ENCODE measurements at places on chromosomes 4 and X. TPM values are rescaled to one million over a fixed set of nuclear protein-coding genes. Genes with fewer than 3 reads are reported as not detected.

Gene CLTRN
- 2.5 TPM for polyA plus RNA-seq

DNA sequence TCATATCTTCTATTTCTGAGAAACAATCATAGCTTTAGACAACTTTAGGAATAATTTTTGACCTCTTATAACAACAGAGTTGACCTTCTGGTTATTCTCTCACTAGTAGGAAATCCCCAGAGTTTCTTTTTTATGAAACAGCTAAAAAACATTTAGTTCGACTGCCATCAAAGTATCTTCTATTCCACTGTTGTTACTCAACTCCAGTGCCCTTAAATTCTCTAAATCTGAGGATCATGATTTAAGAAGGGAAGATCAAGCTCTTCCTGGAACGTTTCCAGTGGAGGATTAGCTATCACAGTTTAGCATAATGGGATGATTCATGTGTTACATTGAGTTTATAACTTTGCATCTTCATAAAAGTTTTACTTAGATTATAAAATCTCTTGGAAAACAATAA is 134.9 kb upstream of the VEGFC start:
- no peaks in the 10 kb centered on the region for H3K27me3 ChIP-seq
- no peaks in the 10 kb centered on the region for H3K36me3 ChIP-seq
- H3K4me1 ChIP-seq: no peaks in the 10 kb centered on the region
- H3K4me3 ChIP-seq: no peak overlapping the region
- H3K27ac ChIP-seq: no peak overlapping the region

DNA sequence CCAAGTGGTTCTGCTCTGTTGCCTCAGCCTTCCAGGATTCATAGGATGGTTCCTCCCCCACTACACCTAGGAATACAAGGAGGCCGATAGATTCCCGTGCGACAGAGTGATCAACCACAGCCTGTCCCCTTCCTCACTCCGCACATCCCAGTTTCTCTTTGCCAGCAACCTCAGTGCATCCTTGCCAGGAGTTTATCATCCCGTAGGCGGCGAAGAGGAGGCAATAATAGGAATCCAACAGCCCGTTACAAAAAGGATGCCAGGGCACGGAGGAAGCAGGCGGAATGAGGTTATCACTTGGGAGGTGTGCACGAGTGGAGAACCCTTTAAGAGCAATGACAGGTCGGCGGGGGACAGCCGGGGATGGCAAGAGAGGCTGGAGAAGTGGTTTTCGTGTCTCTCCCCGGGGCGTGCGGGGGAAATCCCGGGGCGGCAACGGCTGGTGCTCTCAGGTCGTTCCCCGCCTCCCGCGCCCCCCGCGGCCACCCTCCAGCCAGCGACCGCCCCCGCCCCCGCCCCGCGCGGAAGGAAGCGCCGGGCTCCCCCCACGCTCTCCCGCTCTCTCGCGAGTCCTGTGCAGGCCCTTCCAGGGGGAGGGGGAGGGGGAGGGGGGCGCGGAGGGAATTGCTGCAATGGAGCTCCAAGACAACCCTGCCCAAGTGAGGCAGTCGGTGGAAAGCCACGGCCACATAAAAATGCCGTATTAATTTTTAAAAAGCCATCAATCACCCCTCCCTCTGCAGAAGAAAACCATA is 1.6 kb downstream of the PPP3CA start:
- H3K4me3 ChIP-seq: peak overlapping the region; percentile 75
- peak overlapping the region; percentile 96 for H3K27ac ChIP-seq
- DNase-seq: peak; percentile 87
- no peaks in the 10 kb centered on the region for H3K27me3 ChIP-seq
- H3K4me1 ChIP-seq: peaks cover 30% of the 10 kb centered on the region
- H3K36me3 ChIP-seq: no peaks in the 10 kb centered on the region

DNA sequence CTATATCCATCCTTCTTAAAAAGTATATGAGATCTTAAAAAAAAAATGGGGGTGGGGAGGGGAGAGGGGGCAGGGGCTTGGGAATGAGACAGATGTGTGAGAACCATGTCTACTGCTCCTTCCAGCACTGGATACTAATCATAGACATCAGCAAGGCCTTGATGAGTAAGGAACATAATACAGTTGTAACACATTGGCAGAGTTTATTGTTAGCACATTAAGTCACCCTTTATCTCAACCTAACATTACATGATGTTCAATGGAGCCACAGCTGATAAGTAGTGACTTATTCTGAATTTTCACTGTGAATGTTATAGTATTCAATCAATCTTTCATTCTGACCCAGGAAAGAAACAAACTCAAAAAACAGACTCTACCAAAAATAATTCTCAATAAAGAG is 47.3 kb upstream of the KCNE5 start:
- H3K27ac ChIP-seq: no peak overlapping the region
- no peaks in the 10 kb centered on the region for H3K27me3 ChIP-seq
- no peak for DNase-seq

- no peak for DNase-seq
- H3K4me1 ChIP-seq: no peaks in the 10 kb centered on the region
- H3K27me3 ChIP-seq: no peaks in the 10 kb centered on the region
- no peak overlapping the region for H3K27ac ChIP-seq
- no peaks in the 10 kb centered on the region for H3K36me3 ChIP-seq
Observed at GRCh38 chrX:133473451-133473850, 58.2 kb upstream of the GPC4 start.

Gene ADAM29
- polyA plus RNA-seq: 0.11 TPM

- no peak for DNase-seq
- no peaks in the 10 kb centered on the region for H3K36me3 ChIP-seq
- peaks cover 60% of the 10 kb centered on the region for H3K4me1 ChIP-seq
- H3K27ac ChIP-seq: no peak overlapping the region
- H3K4me3 ChIP-seq: no peak overlapping the region
- H3K27me3 ChIP-seq: no peaks in the 10 kb centered on the region
Observed at GRCh38 chr4:40546969-40547788, 82.5 kb downstream of the RBM47 start.

Gene SFRP2
- polyA plus RNA-seq: 6.2 TPM

Gene CENPVL2
- polyA plus RNA-seq: not detected

DNA sequence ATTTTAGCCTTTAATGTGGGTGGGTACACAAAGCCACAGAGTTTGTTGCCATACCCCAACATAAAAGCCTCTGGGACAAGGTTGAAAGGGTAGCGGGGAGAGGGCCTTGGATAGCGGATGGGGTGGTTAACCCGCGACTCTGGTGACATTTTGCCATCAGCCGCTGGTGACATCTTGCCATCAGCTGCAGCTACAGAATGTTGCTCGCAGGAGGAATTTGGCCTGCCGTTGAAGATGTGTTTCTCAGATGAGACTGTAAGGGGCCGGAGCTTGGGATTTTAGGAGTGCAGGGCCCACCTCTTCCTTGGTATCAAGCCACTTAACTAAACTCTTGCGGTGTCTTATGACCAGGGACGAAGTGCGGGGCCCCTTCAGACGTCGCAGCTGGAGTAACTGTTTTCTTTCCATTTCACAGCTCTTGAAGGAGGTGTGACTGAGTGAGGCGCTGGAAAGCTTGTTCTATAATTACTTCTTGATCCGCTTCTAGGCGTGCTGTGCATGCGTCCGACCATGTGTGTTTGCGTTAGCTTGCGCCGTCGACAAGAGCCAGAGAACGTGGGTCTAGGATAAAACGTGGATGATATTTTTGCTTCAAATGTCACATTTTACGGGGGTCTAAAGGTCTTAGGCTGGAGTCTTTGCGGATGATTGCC is 820 bp upstream of the RASL11B start:
- H3K27ac ChIP-seq: no peak overlapping the region
- H3K27me3 ChIP-seq: peaks cover 34% of the 10 kb centered on the region
- H3K36me3 ChIP-seq: no peaks in the 10 kb centered on the region
- peak overlapping the region; percentile 50 for H3K4me3 ChIP-seq
- H3K4me1 ChIP-seq: peaks cover 19% of the 10 kb centered on the region
- DNase-seq: no peak

Gene ENPEP
- 44.7 TPM for polyA plus RNA-seq

GRCh38 chr4:106809076-106809475 is 227.0 kb downstream of the DKK2 start:
- DNase-seq: no peak
- no peaks in the 10 kb centered on the region for H3K4me1 ChIP-seq
- H3K27ac ChIP-seq: no peak overlapping the region
- H3K27me3 ChIP-seq: peaks cover 9% of the 10 kb centered on the region
- H3K4me3 ChIP-seq: no peak overlapping the region
- no peaks in the 10 kb centered on the region for H3K36me3 ChIP-seq

- H3K27ac ChIP-seq: no peak overlapping the region
- no peaks in the 10 kb centered on the region for H3K27me3 ChIP-seq
- H3K4me3 ChIP-seq: no peak overlapping the region
- no peaks in the 10 kb centered on the region for H3K4me1 ChIP-seq
Observed at GRCh38 chr4:45062935-45063545, 336.7 kb upstream of the GNPDA2 start.

DNA sequence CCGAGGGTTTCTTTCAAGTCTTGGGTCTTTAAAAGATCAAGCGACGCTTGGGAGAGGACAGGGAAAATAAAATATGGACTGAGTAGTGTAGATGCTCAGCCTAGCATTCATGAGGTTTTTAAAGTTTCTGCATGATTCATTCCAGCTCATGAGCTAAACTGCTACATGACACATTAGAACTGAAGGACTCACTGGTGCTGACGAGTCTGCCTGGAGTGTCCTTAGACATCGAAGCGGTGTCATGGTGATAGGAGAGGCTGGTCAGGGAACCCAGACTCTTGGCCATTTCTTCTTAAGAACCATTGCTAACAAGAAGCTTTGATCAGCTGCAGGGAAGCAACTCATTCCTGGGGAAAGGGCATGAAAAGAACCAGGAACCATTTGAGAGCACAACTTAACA is 158.6 kb downstream of the TRIML1 start:
- H3K4me1 ChIP-seq: no peaks in the 10 kb centered on the region
- H3K36me3 ChIP-seq: no peaks in the 10 kb centered on the region
- no peaks in the 10 kb centered on the region for H3K27me3 ChIP-seq
- no peak for DNase-seq

DNA sequence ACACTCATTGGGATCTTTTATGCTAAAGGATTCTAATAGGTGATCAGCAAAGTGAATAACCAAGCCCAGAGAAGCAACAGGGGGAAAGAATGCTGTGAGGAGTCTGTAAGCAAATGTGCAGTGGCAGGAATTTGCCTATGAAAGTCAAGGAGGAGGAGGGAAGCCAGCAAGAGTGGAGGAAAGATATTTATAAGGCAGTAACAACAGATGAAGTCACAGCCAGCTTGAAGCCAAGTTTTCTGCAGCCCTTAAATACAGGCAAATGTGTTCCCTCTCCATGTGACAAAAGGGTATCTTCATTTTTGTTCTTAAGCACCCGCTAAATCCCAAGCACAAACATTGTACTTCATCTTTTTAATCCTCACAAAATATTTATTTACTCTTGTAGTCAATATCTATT is 275.0 kb upstream of the CLNK start:
- DNase-seq: no peak
- no peaks in the 10 kb centered on the region for H3K36me3 ChIP-seq
- no peak overlapping the region for H3K4me3 ChIP-seq
- H3K27me3 ChIP-seq: no peaks in the 10 kb centered on the region

DNA sequence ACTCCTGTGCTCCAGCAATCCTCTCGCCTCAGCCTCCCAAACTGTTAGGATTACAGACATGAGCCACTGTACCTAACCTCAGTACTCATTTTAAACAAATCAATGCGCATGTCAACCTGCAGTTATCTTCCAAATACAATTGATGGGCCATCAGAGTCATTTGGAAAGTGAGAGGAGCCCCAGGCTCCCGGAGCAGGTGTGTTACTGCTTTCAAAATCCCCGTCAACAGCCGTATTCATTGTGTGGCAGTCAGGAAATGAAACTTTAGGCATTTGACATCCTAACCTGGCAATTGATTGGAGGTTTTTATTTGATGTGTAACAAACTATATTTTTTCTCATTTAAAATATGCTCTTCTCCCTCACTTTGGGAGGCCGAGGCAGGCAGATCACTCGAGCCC is 623.6 kb upstream of the TENM3 start:
- no peaks in the 10 kb centered on the region for H3K27me3 ChIP-seq
- H3K4me3 ChIP-seq: no peak overlapping the region
- H3K27ac ChIP-seq: no peak overlapping the region
- no peaks in the 10 kb centered on the region for H3K36me3 ChIP-seq
- DNase-seq: no peak
- no peaks in the 10 kb centered on the region for H3K4me1 ChIP-seq

DNA sequence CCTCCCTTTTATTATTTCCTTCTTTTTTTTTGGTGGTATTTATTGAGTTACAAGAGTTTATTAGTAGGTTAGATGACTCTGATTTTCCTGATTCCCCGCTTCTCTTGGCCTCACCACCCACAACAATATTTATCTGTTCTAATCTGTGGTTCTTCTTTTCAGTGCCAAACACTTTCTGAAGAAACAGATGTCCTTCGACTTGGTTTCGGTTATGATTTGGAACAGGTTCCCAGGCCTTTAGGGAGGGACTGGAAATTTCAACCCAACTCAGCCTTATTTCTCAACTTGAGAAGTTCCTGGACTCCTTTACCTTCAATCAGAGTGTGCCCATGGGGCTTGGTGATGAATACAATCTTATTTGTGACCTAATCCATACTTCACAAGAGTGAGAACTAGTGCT is 108.1 kb downstream of the UCHL1 start:
- peaks cover 34% of the 10 kb centered on the region for H3K27me3 ChIP-seq
- DNase-seq: no peak
- peaks cover 12% of the 10 kb centered on the region for H3K4me1 ChIP-seq
- H3K27ac ChIP-seq: no peak overlapping the region

DNA sequence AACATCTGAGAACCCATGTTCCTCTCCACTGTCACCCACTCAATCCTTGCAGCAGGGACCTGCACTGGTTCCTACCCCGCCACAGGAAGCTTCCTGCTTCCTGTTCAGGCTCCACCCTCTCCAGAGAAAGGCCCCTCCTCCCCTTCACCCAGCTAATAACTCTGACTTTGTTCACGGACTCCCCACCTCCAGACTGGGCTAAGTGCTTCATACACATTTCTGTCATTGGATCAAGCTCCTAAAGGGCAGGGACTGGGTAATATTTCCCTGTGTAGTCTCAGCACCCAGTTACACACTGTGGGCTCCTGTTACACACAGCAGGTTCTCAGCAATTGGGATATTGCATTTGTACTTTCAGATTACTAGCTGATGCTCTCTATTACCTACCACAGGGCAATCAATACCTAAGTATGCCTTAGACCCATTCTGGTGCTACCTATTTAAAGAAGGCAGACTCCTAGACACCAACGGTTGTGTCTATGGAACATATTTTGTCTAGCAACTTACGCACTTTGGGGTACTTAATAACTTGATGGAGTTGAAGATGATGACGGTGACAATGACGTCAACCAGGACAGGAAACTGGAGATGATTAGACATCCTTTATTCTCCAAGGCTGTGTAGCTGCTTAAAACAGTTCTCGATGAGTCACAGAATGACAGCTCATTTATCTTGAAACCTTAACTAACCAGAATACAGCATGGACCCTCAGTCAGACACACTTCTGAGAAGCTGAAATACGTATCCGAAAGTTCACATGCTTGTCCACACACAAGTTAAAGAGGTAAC is 58.1 kb downstream of the MAML3 start:
- H3K4me3 ChIP-seq: no peak overlapping the region
- peak overlapping the region; percentile 88 for H3K27ac ChIP-seq
- no peaks in the 10 kb centered on the region for H3K27me3 ChIP-seq
- DNase-seq: no peak
- peaks cover 50% of the 10 kb centered on the region for H3K4me1 ChIP-seq

Gene NALF2
- polyA plus RNA-seq: 0.17 TPM

- H3K36me3 ChIP-seq: no peaks in the 10 kb centered on the region
- no peak overlapping the region for H3K27ac ChIP-seq
- H3K4me3 ChIP-seq: no peak overlapping the region
- DNase-seq: no peak
Observed at GRCh38 chr4:153362184-153362583, 17.7 kb downstream of the MND1 start.
